ENCODE measurements at places on chromosomes 13 and 19. TPM values are rescaled to one million over a fixed set of nuclear protein-coding genes. Genes with fewer than 3 reads are reported as not detected.

DNA sequence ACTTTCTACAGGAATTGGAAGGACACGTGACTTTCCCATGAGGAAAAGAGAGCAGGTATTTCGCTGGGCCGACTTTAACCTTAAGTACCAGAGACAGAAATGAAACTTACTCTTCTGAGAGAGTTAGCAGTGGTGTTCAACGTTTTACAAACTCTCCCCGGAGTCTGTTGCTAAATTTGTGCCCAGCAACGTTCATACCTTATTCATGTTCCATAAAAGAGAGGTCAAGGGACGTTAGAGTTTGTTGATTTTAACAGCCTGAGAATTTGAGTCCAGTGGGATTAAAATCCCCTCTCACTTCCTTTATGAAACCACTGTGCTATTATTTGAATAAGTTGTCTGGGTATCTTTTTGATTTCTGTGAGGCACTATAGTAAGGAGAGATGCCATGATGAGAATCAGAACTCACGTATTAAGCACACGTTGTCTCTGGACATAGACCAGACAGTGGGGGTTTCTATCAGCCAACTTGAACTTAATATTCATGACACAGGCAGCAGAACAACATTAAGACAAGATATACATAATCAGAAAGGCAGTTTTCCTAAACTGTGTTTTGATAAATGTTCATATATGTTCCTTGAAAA, 33.4 kb downstream of the SPRY2 start:
- no peaks in the 10 kb centered on the region for H3K27me3 ChIP-seq
- no peak for DNase-seq
- H3K27ac ChIP-seq = no peak overlapping the region
- H3K36me3 ChIP-seq = no peaks in the 10 kb centered on the region
- H3K4me1 ChIP-seq = peaks cover 20% of the 10 kb centered on the region

- no peaks in the 10 kb centered on the region for H3K27me3 ChIP-seq
- H3K4me3 ChIP-seq = no peak overlapping the region
- H3K4me1 ChIP-seq = no peaks in the 10 kb centered on the region
These were observed 4.7 kb upstream of the METTL21C start for GRCh38 chr13:102699504-102699903.

GRCh38 chr13:42384265-42384664, 112.3 kb downstream of the AKAP11 start:
- no peak overlapping the region for H3K4me3 ChIP-seq
- H3K27me3 ChIP-seq = no peaks in the 10 kb centered on the region
- H3K27ac ChIP-seq = no peak overlapping the region
- H3K4me1 ChIP-seq = peaks cover 22% of the 10 kb centered on the region

Gene C2CD4C
- total RNA-seq = 2.1 TPM
